Calu3 (cell line): ENCODE measurements at places on chromosomes 3 and 15. TPM values are rescaled to one million over a fixed set of nuclear protein-coding genes. Genes with fewer than 3 reads are reported as not detected.
A peak's percentile ranks its signal among the peaks of the same experiment; 100 is the strongest.

The ITIH3 gene
- total RNA-seq, result not detected in 2 replicates

DNA sequence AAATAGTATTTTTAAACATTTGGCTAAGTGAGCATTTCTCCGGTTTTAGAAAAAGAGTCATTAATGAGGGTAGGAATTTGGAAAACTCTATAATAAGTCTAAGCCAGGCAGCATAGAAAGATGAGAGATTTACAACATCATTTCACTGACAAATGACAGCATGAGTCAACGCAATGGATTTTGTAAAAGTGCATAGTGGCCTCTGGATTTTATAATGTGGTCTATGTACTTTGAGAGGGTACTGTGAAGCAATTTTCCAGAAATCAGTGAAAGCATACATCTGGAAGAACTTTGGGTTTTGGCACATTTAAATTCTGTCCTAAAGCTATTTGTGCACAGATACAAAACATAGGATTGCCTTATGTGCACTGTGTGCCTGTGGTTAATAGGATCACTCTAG lies 130.8 kb upstream of the CCNL1 start:
- DNase-seq, result no peak

DNA sequence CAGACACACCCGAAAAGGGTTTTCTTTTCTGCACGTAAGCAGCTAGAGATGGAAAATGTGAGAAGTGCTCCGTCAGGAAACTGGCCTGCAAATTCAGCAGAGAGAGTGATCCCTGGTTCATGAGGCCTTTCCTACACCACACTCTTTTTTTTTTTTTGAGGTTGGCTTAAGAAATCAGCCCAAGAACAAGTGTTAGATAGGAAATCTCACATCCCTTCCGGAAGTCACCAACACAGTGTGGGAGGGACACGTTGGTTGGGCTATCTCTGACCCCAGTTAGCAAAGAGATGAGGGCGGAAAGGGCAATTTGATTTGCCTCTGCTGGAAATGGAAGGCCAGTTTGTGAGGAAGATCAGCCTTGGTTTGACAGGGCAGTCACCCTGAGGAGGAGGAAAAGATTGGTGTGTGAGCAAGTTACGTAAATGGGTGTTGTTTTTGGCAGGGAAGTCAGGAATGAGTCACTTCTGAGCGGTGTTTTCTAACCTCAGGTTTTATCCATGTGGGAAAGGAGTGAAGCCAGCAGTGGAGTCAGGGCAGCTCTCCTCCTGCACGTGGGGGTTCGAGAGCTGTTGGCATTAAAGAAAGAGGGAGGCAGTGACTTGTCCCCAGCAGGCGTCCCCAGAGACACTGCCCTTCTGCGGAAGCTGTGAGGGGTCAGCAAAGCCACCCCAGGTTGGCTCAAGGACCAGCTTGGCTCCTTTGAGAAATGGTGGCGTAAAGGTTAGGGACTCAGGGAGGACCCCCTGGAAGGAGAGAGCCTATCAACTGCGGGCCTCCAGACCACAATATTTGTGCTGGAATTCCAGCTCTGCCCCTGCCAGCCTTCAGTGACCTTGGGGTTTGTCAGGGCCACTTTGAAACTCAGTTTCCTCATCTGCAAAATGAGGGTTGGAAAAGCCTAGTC lies 237.6 kb upstream of the BHLHE40 start:
- DNase-seq, result peak; percentile 73

DNA sequence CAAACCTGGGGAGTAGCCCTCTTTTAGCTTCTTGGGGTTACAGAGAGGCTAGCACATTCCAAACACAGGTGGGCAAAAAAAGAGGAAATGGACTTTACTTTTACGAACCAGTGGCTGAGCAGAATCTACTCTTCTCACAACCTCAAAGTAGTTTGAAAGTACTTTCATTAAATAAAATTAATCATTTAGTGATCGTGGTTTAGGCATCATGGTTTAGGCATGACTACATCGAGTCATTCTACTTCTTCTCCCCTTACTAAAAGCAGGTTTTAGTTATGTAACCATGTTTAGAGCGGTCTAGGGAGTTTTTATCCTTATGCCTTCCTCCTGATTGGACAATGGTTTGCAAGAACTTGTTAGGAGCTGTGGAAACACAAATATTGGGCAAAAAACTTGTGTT lies 2.5 kb upstream of the GREM1 start:
- DNase-seq, result no peak

DNA sequence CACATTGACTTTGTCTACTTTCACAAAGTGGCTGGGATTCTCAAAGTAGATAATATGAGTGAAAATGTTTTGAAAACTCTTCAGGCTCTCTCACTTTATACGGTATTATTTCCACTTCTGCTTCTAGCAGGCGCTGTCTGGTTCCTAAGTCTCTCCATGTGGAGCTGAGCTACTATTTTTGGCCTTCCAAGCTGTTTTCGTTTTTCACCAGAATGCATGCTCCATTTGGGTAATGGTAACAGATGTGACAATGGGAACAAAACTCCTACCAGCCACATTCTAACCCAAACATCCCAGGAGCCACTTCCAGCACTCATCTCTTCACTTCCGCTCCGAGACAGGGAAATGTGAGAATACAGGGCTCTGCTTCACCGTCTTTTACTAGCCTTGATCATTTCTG lies 586.7 kb downstream of the NTRK3 start:
- DNase-seq, result no peak

The TM6SF1 gene
- not detected in 2 replicates for total RNA-seq

- DNase-seq, result peak; percentile 6
Measured at GRCh38 chr15:57827021-57827420, 120.5 kb downstream of the POLR2M start.

DNA sequence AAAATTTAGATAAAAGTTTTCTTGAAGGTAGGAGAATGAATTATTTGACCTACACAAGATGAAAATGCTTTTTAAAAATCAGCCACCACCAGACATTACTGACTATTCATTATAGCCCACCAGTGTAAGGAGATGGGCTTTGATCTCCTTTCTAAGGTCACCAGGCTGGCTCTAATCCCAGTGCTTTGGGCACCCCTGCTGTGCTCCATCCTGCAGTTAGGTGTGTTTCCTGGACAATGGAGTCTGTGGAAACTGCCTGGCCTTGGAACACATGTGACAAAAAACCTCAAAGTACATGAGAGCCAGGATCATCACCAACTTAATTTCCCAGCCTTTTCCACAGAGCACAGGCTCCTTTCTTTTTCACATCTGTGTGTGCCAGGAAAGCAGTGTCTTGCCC lies 260.9 kb downstream of the CHST2 start:
- no peak for DNase-seq

DNA sequence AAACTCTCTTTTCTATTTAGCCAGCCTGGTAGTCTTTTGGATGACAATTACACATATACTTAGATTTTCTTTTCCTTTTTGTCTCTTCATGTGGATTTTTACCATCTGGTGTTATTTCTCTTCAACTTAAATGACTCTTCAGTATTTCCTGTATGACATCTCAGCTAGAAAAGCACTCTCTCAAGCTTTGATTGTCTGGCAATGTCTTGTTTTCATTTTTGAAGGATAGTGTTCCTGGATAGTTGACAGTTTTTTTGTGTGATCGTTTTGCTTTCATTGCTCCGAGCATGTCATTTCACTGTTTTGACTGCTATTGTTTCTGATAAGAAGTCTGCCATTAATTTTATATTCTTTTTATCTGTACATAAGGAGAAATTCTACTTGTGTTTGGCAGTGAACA lies 766.4 kb downstream of the AGBL1 start:
- DNase-seq, result no peak

The PLIN1 gene
- 0.35 and 0.37 TPM in 2 replicates for total RNA-seq
